Fibroblast of lung (primary cell): ENCODE measurements at places on chromosomes 11 and 22.

DNA sequence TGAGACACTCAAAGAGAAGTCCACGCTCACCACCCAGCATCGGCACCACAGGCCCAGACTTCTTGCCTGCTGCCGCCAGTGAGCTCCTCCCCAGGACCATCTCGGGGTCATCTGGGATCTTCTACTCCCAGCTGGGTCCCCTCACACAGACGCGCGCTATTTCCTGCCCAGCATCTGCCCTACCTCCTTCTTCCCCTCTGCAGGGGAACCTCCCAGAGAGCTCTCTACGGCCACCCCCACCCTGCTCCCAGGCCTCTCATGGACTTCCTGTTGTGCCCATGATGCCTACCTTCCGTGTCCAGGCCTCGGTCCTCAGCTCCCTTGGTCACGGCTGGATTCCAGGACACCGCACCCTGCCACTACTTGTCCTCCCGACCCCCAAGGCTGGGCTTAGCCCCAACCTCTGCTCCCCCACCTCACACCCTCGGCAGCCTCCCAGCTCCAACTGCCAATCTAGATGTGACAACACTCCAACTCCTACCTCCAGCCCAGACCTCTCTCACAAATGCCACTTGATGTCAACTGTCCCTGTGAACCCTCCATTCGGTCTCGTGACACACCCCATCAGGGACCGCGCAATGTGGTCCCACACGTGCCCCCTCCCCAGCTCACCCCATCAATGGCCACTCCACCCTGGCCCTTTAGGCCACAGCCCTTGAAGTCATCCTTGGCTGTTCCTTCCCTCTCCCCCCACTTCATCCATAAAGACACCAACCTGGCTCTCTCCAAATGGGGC lies 45.3 kb downstream of the SGSM3 start:
- no peak for DNase-seq

DNA sequence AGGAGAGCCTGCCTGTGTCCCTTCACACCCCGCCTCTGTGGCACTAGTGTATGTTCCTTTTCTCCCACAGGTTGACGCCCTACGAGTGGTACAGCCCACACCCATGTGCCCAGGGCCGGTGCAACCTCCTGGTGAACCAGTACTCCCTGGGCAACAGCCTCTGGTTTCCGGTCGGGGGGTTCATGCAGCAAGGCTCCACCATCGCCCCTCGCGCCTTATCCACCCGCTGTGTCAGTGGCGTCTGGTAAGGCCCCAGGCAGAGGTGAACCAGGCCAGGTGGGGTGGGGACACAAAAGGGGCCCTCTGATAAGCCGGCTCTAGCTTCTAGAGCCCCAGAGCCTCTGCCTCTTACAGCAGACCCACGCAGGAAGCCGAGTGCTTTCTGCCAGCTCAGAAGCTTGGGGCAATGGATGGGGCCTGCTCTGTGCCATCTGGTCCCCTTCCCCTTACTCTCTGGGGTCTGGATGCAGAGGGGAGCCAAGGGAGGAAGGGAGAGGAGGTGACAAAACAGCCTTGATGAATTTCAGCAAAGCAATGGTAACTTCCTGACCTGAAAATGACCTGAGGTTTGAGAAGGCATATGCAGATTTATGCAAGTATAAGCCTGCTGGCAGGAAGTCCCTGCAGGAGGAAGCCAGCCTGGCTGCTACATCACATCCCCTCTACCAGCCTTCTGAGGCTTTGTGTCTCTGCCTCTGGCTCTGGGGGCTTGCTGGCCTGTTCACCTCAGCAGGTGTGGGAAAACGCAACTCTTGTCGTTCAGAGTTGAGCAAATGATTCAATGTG lies 67.0 kb upstream of the TBCEL start:
- no peak for DNase-seq

- DNase-seq = no peak
Observed at GRCh38 chr11:45621588-45621987, 43.8 kb downstream of the CHST1 start.

- no peak for DNase-seq
Observed at GRCh38 chr11:115122274-115122673, 381.9 kb downstream of the CADM1 start.

GRCh38 chr11:60939855-60940254 lies 12.1 kb downstream of the SLC15A3 start:
- no peak for DNase-seq

DNA sequence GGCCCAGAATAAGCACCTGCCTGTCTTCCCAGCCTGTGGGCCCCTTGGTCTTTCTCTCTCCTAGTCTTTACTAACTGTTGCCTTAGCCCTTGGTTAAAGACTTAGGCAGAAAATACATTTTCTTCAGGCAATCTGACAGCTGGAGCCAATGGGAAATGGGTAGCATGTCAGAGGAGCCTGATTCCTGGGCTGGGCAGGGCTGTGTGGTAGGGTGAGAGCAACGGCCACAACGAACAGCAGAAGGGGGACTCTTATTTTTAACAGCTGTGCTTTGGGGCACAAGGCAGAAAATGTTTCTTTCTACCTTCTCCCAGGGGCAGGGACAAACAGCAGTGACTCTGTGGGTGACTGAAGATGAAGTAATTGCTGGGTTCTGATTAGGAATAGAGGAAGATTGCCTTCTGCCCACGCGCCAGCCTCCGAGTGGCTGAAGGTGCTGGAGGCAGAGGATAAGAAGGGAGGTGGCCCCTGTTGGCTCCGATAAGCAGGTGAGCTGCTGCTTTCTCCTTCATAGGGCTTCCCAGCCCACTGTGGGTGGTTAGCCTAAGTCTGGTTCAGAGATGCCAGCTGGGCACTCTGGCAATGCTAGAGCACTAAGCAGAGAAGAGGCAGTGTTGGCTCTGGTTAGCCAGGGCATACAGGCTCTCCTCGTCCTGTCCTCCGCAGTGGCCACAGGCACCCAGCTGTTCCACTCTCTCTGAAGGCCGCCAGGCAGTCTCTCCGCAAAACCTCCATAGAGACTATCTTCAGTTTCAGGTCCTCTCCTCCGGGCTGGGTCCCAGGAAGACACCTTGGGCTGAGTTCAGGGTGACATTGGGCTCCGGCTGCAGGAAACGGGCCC lies 1.5 kb downstream of the YPEL4 start:
- DNase-seq = no peak

DNA sequence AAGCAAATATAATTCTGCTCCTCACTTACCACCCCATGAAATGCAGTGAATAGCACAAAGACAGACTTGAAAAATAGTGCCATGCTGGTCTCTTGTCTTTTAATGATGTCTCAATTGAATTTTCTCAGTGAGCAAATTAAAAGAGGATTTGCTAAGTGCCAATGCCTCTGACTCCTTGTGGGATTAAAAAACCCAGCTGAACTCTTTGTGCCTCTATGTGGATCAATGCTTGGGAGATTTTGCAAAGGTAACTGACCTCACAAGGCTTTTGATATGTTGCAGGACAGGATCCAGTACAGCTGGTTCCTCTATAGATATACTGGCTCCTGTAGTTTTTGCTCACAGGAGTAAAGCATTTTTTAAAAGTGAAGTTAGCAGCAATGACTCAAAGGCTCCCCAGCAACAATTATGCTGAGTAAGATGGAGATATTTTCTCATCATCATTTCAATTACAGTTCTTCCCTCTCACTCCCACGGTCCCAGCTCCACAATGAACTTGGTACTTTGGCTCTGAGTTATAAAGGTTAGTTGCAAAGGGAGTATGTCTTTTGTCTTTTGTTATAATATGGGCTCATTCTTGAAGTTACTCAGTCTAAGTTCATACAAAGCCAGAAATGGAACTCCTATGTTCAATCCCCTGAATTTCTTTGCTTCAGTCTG lies 471.5 kb downstream of the LRRC4C start:
- peak; percentile 5 for DNase-seq

DNA sequence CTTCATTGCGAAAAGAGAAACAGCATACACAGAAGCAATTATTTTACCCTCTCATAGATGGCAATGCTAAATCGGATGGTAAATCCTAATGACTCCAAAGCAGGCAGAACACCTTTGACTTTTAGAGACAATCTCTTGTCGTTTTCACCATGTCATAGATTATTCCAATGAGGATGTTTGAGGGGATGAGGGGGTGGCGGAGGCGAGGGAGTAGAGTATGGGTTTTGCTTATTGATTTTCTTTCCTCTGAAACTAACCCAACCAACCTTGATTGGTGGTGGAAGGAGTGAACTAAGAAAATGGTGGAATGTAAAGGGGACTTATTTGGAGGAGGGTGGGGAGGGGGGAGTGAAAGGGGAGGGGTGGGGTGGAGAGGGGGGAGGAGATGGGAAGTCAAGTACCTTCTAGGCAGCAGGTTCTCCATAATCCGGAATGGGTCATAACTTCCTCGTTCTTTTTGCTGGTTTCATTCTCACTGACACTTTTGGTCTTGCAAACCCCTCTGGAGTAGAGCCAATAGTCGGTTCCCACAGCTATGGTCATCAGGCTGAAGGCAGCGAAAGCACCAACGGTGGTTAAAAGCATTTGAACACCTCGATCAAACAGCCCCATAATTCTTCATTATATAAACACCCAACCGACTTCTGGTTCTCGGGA lies 1.5 kb downstream of the CACNG2 start:
- DNase-seq = no peak

GRCh38 chr11:12390687-12391110 lies 13.3 kb downstream of the PARVA start:
- DNase-seq = no peak

GRCh38 chr11:69401715-69402114 lies 79.7 kb upstream of the LINC01488 start:
- no peak for DNase-seq

GRCh38 chr11:27754035-27755017 lies 54.1 kb upstream of the BDNF start:
- peak; percentile 96 for DNase-seq
